ENCODE measurements at places on chromosomes 6 and 20.

GRCh38 chr6:95248499-95248898 lies 328.8 kb upstream of the MANEA start:
- no peak for DNase-seq

DNA sequence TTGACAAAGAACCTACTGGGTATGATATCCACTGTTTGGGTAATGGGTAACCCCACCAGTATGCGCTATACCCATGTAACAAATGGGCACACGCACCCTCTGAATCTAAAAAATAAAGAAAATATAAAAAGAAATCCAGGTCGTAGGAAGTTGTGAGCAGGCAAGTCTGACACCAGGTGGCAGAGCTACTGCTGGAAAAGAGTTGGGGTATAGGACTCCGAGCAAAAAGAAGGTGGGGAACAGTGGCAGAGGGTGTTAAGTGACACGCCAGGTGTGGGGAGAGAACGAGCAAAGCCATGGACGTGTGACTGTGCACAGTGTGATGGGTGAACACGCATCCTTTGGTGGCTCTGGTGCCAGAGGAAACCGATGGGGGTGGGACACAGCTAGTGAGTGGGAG lies 46.7 kb downstream of the NOX3 start:
- no peak for DNase-seq

DNA sequence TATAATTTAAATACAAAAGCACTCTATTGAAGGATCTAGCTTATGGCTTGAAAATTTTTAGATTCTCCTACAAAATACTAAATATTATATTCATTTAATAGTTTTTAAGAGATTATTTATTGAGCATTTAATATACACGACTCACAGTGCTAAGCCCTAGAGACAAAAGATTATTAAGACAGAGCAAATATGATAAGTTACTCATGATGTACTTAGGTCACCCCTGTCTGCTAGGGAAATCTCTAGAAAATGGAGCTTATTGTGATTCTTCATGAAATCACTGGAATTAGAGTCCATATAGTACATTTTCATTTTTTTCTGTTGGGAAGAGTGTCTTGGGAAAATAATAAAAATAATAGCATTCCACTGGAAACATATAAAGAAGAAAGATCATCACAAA lies 37.8 kb downstream of the BEND6 start:
- DNase-seq: no peak

- peak; percentile 25 for DNase-seq
Observed at GRCh38 chr20:9831032-9831431, 7.8 kb downstream of the PAK5 start.

DNA sequence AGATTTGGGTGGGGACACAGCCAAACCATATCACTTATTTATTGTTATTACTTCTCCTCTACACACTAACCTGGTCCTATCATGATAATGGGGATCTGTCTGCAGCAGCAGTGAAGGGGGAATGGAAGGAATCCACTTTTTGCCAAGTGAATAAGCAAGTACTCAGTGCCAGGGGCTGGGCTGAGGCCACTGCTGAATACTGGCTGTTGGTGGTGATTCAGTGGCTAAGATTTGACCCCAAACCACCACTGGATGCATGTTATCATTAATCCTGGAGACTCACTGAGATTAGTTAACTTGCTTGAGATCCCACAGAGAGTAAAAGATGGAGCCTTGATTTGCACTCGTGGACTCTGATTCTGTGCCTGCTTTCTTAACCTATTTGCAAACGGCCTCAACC lies 127.7 kb downstream of the TSHZ2 start:
- no peak for DNase-seq
